ENCODE measurements at places on chromosomes 5 and 9.

- DNase-seq, result no peak
Measured at GRCh38 chr9:109471475-109472393, 26.4 kb downstream of the PTPN3 start.

GRCh38 chr9:91065231-91066041 is 263.8 kb downstream of the SYK start:
- DNase-seq, result no peak

DNA sequence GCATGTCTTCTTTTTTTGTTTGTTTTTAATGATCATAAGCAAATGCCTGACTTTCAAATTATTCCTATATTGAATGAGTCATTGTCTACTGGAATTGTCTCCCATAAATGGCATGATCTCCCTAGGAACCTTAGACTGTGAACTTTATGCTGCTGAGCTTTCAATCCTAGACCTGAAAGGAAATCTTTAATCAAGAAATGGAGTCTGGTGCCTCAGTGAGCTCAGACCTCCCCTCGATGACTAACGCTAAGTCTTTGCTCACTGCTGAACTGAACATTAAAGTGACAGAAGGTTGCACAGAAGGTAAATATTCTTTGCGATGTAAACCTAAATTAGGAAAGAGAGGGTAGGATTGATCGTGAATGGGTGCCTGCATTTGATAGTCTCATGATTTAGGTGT is 745.2 kb upstream of the WWC1 start:
- no peak for DNase-seq

GRCh38 chr9:127865645-127866464 is 11.4 kb upstream of the ENG start:
- DNase-seq, result peak; percentile 74

DNA sequence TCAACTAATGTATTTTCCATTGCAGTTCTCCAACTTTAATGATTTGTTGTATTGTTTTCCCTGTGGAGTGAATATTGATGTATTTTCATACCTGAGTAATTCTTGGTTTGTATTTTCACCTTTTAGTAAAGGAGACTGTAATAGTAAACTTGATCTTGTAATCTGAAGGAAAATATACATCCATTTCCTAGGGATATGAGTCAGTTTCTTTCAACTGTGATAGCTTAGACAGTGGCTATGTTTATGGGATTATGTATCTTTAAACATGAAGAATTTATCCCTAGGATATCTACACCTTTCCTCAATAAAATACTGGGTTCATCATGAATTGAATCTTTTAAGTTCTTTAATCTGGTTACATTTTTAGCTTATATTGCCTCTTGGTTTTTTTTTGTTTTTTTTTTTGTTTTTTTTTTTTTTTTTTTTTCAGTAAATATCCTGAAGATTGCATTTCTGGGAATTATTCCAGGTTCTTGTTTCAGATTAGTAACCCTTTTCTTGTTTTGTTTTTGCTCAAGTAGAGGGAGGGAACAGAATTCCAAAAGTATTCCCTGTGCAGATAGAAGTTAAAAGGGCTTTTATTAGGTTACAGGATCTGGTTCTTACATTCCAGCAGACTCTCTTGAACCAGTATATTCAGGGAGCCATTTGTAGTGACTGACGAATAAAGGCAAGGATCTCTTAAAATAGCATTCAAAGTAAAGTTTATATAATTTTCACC is 7.1 kb downstream of the WDR36 start:
- DNase-seq, result no peak

GRCh38 chr9:134167530-134167931 is 3.2 kb upstream of the RNU6ATAC start:
- no peak for DNase-seq

GRCh38 chr5:18043344-18043743 is 409.1 kb downstream of the TAF11L14 start:
- no peak for DNase-seq

GRCh38 chr9:97557606-97558095 is 56.2 kb downstream of the TMOD1 start:
- DNase-seq, result no peak

- DNase-seq, result no peak
Measured at GRCh38 chr5:66675406-66675805, 79.2 kb downstream of the MAST4 start.

DNA sequence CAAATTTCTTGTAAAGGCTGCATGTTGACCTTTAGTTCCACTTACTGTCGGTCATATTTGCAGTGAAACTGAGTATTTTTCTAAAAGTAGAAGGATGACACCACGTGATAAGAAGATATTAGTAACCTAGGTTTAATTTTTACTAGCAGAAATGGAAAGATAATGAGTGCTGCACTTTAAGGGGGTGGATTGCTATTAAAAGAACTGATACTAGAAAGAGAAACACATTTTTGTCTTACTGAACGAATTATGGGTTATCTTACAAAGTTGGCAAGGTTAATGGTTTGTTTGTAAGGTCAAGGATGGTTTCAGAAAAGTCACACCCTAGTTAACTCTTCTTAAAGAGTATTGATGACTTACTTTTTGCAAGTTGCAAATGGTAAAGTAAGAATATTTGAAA is 2.4 kb downstream of the MACIR start:
- no peak for DNase-seq

DNA sequence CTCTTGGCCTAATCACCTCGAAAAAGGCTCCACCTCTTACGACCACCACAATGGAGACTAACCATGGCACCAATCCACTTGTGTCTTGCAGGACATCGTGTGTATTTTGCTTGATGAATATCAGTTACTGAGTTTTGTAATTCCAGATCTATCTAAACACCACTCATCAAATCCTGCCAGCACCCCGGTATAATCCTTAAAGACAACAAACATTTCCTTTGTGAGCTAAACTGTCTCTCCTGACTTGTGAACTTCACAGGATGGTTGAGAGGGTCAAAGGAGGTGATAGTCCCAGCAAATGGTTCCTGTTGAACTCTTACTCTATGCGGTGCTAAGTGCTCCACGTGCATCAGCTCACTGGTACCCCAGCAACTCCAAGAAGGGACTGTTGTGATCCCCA is 4.0 kb upstream of the TOR1B start:
- no peak for DNase-seq

GRCh38 chr5:14265570-14265969 is 122.4 kb downstream of the TRIO start:
- DNase-seq, result no peak

DNA sequence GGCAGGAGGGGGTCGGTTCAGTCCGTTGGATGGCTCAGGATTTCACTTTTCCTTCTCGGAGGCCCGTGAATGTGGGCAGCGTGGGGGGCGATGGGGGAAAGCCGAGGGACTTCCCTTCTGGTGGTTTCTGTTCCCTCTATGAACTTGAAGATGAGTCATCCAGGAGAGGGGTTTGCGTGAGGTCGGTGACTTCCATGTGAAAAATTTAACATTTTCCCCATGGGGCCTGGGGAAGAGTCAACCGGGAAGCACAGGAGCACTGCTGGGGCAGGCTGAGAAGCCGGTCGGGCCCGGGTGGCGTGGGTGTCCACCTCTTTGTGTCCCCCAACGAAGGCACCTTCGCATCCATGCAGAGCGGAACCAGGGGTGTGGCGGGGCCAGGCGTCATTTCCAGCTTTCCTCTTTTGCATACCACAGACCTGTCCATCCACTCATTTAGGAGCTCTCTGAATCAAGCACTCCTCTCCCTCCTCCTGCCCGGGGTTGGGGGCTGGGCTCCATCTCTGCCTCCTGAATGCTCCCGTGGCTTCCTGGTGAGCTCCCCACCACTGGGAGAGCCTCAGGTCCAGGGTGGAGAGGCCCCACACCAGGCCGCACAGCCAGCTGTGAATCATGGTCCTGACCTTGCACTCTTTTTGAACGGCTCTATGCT is 68.4 kb downstream of the ANKRD33B start:
- DNase-seq, result no peak

- no peak for DNase-seq
Measured at GRCh38 chr9:136667940-136668760, 5.4 kb downstream of the EGFL7 start.

DNA sequence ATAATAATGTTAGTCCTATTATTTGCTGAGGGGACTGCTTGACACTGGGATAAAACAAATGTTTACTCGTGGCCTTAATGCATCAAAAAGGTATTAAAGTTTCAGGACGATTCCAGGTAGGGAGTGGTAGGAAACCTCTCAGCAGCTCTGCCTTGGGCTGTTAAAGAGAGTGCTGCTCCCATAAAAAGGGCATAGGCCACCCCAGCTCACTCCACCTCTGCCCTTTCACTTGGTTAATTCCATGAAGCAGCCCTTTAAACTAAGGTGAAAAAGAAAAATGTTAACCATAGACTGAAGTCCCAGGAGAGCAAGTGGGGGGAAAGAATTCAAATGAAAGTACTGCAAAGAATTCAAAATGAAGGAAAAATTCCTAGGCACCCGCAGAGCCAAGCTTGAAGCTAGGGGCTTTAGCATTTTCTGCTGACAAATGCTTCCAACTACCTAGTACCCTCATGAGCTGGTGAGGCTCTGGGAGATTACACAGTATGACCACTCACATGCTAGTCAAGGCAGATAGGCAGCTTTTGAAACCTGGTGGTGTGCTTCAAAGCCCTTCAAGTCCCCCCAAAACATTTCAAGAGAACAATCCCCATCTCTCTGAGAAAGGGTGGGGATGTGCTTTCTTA is 8.5 kb downstream of the KLF9 start:
- no peak for DNase-seq

DNA sequence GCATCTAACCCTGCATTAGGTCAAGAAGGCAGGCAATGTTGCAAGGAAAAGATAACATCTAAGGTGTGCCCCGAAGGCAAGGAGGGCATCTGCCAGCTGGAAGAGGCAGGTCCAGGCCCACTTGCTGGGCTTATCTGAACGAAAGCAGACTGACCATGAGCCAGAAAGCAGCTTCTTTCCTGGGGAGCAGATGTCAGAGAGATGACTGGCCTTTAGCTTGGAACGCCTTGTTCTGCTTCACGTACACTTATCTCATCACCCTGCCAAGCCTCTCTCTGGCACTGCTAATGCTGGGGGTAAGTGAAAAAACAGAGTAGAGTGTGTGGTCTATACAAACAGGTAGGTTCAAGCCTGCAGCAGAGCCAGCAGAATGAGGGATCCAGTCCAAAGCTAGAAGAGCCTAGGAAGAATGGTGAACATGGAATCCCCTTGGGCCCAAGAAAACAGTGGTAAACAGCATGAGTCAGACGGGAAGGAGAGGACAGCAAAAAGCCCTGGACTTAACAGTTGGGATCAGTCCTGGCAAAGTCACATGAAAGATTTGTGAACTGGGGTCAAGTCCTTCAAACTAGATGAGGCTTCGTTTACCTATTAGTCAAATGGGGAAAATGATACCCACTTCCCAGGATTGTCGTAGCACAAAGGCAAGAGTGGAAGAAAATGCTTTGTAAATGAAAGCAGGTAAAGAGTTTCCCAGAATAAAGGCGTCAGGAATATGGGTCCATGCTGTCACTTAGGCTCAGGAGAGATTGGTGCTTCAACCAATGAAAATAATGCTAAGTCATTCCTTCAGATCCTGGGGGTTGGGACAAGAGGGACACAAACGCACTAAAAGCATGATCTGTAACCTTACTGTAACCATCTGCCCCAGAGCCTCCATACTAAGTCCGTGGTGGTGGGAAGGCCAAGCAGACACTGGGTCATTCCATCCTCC is 200.9 kb downstream of the SLIT3 start:
- DNase-seq, result no peak

DNA sequence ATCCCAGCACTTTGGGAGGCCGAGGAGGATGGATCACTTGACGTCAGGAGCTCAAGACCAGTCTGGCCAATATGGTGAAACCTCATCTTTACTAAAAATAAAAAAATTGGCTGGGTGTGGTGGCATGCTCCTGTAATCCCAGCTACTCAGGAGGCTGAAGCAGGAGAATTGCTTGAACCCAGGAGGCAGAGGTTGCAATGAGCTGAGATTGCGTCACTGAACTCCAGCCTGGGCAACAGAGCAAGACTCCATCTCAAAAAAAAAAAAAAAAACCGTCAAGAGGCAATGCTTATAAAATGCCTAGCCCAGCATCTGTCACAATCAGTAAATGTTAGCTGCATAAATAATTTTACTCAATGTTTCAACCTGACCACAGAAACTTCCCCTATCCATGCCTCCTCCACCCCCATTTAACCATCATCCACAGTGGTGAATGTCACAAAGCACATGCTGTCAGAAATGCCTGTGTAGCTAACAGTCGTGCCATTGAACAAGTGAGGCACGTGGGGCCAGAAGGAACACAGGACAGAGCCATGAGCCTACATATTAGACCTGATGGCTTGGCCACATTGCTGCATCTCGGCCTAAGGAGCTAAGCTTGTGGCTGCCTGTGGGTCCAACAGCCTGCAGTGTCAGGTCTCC is 16.8 kb upstream of the TCOF1 start:
- no peak for DNase-seq

DNA sequence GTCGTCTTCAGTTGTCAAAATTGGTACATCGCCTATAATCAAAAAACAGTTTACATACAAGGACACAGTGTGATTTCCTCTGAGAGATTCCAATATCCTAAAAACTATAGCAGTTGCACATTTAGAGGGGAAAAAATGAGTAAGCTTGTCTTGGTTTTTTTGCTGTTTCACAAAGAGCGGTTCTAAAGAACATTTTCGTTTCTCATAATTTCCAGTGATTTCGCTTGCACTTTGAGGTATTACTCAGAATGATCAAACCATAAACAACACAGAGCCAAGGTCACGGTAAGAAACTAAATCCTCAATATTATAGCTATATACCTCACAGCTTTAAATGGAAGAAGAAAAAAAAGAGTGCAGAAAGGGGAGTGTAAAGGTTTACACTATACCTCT is 861 bp downstream of the MTX3 start:
- no peak for DNase-seq

DNA sequence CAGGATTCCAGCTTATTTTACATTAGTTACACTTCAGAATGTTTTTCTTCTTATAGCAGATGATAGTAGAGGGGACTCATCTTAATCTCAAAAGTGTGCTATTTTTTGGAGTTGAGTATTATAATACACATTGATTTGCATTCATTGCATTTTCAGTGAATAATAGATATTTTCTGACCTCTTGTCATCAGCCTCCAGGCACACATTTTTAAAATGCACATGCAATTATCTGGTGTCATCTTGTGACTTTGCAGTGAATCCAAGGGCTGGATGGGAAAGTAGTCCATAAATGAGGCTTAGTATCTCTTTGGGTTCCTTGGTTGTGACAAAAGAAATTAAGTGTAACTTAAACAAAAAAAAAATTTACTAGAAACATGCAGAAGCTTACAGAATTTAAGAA is 28.1 kb upstream of the POU4F3 start:
- no peak for DNase-seq

DNA sequence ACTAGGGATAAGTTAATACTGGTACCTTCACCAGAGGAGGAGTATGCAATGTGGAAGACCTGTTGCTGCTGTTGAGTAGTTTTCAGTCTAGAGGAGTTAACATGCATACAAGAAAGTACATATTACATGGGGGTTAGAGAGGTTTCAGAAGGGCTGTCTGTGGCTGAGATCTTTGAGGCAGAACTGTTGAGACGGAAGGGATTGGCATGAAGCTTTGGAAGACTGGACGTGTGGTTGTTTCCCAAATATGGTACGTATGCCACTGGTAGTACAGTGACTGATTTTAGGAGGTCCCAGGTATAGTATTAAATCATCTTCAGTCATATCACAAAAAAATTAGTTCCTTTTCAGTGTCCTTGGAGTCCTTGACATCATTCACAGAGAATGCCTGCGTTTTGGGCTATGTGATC is 17.6 kb downstream of the TNFAIP8 start:
- no peak for DNase-seq

Measured in Jurkat, Clone E6-1 (cell line).